ENCODE measurements at places on chromosomes 5 and 9.

GRCh38 chr9:78909566-78909965, 612.6 kb downstream of the PSAT1 start:
- H3K27ac ChIP-seq, result no peak overlapping the region
- no peaks in the 10 kb centered on the region for H3K4me1 ChIP-seq
- H3K36me3 ChIP-seq, result no peaks in the 10 kb centered on the region

- no peak overlapping the region for H3K4me3 ChIP-seq
- no peaks in the 10 kb centered on the region for H3K4me1 ChIP-seq
- H3K27me3 ChIP-seq, result no peaks in the 10 kb centered on the region
- no peak overlapping the region for H3K27ac ChIP-seq
- no peak for DNase-seq
- H3K36me3 ChIP-seq, result no peaks in the 10 kb centered on the region
Observed at GRCh38 chr5:161709239-161709638, 23.7 kb downstream of the GABRA6 start.

DNA sequence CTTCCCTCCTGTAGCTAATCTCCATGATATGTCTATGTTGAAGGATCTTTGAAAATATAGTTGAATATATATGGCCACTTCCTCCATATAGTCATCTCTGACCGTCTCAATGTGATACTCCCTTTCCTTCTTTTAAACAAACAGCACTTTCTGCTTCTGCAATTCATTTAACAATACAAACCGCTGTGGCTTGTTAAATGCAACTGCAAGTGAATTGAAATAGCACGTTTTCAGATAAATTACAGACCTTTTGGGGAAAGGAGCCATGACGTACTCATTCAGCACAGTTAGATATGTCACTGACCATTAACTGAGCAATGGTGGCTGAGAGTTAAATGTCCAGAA, 82.5 kb downstream of the FBXO38 start:
- no peaks in the 10 kb centered on the region for H3K27me3 ChIP-seq
- no peak overlapping the region for H3K27ac ChIP-seq
- no peaks in the 10 kb centered on the region for H3K36me3 ChIP-seq
- no peaks in the 10 kb centered on the region for H3K4me1 ChIP-seq
- no peak for DNase-seq

GRCh38 chr5:85293145-85293785, 908.6 kb upstream of the EDIL3 start:
- no peak overlapping the region for H3K27ac ChIP-seq
- no peaks in the 10 kb centered on the region for H3K36me3 ChIP-seq
- no peaks in the 10 kb centered on the region for H3K4me1 ChIP-seq
